ENCODE measurements at places on chromosomes 3 and 15. TPM values are rescaled to one million over a fixed set of nuclear protein-coding genes. Genes with fewer than 3 reads are reported as not detected.

EIF4E3 gene
- 1.7 TPM for polyA plus RNA-seq

PLD1 gene
- polyA plus RNA-seq, result not detected

TMC3 gene
- polyA plus RNA-seq, result 0.04 TPM

MEX3B gene
- polyA plus RNA-seq, result not detected

TM4SF18 gene
- polyA plus RNA-seq, result not detected

GHSR gene
- polyA plus RNA-seq, result not detected

NEK10 gene
- not detected for polyA plus RNA-seq

PRSS50 gene
- not detected for polyA plus RNA-seq

C15orf62 gene
- 0.09 TPM for polyA plus RNA-seq

RASGRF1 gene
- 2.4 TPM for polyA plus RNA-seq

GRAMD2A gene
- not detected for polyA plus RNA-seq

CRTAP gene
- polyA plus RNA-seq, result 88.0 TPM

KCNMB2 gene
- polyA plus RNA-seq, result not detected

LYZL4 gene
- not detected for polyA plus RNA-seq

AADACL2 gene
- polyA plus RNA-seq, result not detected

CCDC174 gene
- 38.8 TPM for polyA plus RNA-seq

PIERCE2 gene
- polyA plus RNA-seq, result 2.2 TPM

AHSG gene
- not detected for polyA plus RNA-seq

AP3B2 gene
- 0.35 TPM for polyA plus RNA-seq

SLC12A1 gene
- not detected for polyA plus RNA-seq

IGSF11 gene
- not detected for polyA plus RNA-seq

CHRNA5 gene
- polyA plus RNA-seq, result 0.95 TPM

PTH1R gene
- not detected for polyA plus RNA-seq

BOC gene
- 0.70 TPM for polyA plus RNA-seq

AGTR1 gene
- not detected for polyA plus RNA-seq

PLIN1 gene
- polyA plus RNA-seq, result not detected

FANCD2OS gene
- not detected for polyA plus RNA-seq

RBP2 gene
- polyA plus RNA-seq, result not detected

SEMA6D gene
- polyA plus RNA-seq, result not detected

ARL14 gene
- polyA plus RNA-seq, result 1.4 TPM

TRAT1 gene
- polyA plus RNA-seq, result 4.3 TPM

RPUSD2 gene
- polyA plus RNA-seq, result 19.7 TPM

EFCAB12 gene
- polyA plus RNA-seq, result 0.71 TPM

Measured in IgD-negative memory B cell (primary cell).